ENCODE measurements at places on chromosomes 4 and X.

- DNase-seq: no peak
Observed at GRCh38 chr4:28015996-28016395, 1155.4 kb downstream of the STIM2 start.

DNA sequence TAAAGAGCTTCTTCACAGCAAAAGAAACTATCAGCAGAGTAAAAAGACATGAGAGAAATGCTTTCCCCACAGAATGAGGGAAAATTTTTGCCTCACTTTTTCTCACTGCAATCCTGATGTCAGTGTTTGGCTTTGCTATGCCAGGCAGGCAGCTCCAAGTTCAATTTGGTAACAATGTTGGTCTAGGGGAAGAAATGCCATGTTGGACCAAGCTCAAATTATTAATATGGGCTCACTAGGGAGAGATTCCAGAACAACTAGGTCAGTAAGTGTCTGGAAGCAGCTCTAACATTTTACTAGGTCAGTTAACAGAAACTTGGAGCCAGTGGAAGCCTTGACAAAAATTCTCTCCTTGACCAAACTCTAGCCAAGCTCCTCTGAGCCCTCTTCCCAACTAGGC lies 95.4 kb downstream of the NAF1 start:
- DNase-seq: no peak

DNA sequence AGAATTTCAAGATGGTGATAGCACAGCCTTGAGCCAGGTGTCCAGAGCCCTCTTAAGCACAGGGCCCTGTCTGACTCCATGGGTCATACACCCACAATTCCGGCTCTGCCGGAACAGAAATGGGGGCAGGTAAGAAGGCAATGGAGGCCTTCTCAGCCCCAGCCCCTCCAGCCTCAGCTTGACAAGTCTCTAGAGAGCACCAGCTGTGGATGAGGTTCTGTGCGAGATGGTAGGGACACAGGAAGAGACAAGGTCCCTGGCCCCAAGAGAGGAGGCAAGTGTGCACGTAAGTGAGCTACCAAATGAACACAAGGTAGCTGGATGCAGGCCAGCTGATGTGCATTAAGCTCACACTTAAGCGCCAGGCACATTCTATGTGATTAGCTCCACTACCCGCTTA lies 2.4 kb upstream of the PRRG3 start:
- no peak for DNase-seq

DNA sequence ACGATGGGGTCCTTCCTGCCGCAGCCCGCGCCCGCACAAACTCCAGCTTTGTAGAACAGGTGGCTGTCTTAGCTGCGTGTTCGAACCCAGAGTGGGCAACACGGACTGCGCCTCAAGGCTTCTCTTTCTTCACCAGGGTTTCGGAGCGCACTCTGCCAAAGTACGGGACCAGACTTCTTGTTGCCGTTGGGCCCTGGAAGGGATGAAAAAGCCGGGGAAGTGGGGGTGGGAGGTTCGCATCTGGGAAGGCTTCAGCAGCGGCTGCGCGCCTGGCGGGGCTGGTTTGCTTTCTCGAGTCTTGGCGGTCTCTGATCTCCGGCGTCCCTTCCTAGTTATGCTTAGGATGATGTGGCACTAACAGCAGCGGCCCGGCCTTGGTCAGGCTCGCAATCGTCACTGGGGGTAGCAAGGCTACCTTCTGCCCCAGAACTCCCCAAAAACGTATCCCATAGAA lies 673 bp downstream of the PARM1 start:
- DNase-seq: peak; percentile 27

DNA sequence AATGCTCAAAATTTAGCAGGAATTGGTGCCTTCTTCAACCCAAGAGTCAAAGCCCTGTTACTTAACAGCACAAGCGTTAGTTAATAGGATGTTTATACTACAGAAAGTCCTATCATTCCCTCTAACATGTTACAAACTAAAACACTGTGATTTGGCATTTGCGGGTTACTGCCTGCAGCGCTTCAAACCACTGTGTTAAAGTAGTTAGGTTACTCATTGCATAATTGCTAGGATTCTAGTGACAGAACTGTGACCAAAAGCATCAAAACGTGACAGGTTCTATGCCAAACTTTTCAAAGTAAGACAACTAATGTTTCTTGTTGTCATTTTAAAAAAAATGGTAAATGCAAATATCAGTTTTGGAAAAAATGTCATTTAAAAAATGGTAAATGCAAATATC lies 442.8 kb upstream of the ZFP42 start:
- no peak for DNase-seq

DNA sequence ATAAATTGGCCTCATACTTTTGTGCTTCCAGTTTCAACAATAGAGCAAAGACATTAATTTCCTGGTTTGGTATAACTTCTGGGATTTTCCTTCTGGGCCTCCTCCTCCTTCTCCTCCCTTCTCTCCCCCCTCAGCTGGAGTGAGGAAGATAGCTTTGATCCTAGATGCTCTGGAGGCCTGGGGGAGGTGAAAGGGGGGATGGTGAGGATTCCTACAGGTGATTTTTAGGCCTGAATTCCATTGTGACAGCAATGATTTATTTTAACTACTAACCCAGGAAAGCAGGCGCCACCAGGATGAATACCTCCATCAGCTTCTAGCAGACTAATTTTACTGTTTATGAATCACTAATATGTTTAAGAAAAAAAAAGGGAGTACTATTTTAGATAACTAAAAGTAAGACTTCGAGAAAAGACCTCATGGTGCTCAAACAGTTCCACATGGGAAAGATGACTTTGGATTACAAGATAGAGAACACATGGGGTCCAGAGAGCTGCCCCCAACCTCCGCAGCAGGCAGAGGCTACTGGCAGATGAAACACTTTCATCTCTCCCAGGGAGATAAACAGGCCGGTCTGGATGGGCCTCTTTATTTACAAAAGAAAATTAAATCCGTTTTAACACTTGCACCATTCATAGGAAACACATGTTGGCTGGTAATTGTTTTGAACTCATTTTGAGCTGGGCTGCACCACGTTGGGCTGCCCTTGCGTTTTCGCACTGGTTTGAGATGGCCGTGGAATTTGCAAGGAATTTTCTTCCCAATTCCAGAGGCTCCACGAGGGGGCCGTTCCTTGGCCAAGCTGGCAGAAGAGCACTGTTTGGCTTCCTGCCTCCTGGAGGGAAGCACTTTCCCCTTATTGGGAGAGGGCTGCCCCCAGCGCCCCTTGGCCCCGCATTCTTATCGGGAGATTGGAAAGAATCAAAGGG lies 125.1 kb upstream of the STX18 start:
- peak; percentile 67 for DNase-seq

DNA sequence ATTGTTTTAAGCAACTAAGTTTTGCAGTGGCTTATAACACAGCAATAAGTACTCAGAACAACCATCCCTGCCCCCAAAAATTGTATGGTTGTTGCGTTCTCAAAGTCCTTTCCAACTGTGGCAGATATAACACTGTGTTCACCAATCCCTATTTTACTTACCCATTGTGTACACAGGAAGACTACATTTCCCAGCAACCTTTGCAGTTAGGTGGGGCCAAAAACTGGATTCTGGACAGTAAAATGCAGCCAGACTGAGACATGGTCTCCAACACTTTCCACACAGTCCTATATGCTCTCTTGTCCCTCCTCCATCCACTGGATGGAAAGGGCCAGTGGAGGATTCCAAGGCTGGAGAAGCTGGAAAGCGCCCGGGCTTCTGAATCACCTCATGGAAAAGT lies 523.6 kb downstream of the BCOR start:
- DNase-seq: no peak

GRCh38 chrX:96224279-96224678 lies 460.4 kb upstream of the DIAPH2 start:
- DNase-seq: peak; percentile 23

Measured in neural progenitor cell (in vitro differentiated cells).